Small intestine (tissue), 16 donors: ENCODE measurements at places on chromosomes 6 and 20.
A peak's percentile ranks its signal among the peaks of the same experiment; 100 is the strongest.

- DNase-seq = no peak
Observed at GRCh38 chr6:158042245-158042798, 60.7 kb downstream of the SYNJ2 start.

DNA sequence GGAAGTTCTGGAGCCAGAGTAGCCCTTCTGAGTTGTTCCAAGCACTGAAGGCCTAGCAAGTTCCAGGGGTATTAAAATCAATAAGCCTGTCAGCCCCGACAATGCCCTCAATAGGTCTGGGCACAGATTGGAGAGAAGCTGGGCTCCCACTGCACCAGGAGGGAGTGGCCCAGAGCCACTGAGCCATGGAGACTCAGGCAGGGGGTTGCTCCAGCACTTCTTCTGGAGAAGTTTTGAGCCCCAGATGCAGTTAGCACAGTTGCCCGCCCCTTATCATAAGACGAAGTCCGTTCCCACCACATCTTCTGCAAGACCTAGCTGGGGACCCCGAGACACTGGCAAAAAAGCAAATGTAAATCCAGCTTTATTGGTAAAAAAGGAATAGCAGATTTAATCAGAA lies 13.0 kb downstream of the DEFB132 start:
- DNase-seq = no peak

GRCh38 chr6:42482174-42482573 lies 30.4 kb upstream of the TRERF1 start:
- peak; percentile 21 for DNase-seq

GRCh38 chr6:410555-411395 lies 19.2 kb downstream of the IRF4 start:
- DNase-seq = no peak

GRCh38 chr6:17725083-17725482 lies 18.4 kb upstream of the NUP153 start:
- peak; percentile 45 for DNase-seq

GRCh38 chr20:48148020-48148419 lies 362.7 kb upstream of the SULF2 start:
- DNase-seq = no peak

DNA sequence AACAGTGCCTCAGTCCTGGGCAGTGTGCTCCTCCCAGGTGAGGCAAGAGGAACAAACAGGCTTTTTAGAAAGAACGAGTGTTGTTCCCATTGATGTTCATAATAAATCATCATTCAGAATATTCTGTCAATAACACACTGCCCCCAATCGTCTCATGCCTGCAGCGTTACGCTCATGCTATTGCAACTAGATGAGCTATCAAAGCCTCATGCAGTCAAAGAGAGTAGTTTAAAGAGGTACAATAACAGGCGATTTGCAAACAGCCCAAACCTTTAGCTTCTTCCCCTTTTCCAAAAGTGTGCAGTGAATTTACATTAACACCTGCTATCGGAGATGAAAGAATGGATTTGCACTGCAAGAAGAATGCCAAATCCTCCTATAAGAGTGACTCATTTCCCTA lies 1164.7 kb upstream of the MAP3K7 start:
- DNase-seq = no peak

DNA sequence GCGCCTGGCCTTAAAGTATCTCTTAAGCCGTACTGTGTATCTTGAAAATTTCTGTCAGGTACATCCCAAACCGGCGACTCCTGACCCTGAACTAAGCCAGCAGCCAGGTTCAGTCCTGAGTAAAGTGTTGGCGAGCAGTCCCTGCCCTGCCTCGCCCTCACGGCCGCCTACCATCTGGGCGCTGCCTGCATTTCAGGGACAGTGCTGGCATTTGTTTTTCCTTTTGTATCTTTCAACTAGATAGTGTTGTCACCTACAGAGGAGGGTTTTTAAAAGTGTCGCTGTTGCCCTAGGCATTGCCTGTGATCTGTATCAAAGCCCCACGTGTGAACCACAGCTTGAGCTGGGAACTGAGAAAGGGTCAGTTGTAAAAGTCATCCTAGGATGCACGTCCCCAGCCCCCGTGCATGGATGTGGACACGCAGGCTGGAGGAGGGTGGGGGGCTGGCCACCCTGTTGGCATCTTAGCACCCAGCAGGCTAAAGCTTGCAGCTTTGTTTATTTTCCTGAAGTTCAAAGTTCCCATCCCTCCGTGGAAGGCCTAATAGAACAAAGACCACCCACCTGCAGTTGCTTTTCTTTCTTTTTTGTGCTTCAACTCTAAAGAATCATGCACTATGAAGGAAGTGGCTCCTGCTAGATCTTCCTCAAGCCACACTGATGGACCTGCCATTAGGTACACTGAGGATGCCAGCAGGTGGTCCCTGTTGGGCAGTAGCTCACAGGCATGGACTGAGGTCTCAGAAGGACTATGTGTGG lies 136.8 kb downstream of the ZDHHC14 start:
- DNase-seq = no peak

DNA sequence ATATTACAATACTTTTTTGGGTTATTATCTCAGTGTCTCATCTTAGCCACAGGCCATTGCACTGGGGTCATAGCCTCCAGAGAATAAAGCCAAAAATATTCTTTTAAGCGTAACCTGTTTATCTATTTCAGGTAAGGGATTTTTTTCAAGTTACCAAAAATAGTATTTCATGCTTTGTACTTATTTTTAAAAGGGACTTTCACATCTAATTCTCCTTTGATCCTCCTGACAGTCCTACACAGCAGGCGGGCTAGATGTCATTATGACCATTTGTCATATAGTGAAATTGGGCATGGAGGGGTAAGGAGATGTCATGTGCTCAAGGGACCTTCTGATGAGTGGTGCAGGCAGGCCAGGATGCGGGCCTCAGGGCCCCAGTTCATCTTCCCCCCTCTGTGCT lies 68.9 kb downstream of the TBC1D7 start:
- no peak for DNase-seq

- peak; percentile 41 for DNase-seq
Observed at GRCh38 chr20:19583532-19584175, 174.4 kb upstream of the RIN2 start.

- no peak for DNase-seq
Observed at GRCh38 chr6:33742837-33743236, 3.9 kb downstream of the IP6K3 start.

GRCh38 chr6:134821928-134822864 lies 127.7 kb downstream of the ALDH8A1 start:
- no peak for DNase-seq

DNA sequence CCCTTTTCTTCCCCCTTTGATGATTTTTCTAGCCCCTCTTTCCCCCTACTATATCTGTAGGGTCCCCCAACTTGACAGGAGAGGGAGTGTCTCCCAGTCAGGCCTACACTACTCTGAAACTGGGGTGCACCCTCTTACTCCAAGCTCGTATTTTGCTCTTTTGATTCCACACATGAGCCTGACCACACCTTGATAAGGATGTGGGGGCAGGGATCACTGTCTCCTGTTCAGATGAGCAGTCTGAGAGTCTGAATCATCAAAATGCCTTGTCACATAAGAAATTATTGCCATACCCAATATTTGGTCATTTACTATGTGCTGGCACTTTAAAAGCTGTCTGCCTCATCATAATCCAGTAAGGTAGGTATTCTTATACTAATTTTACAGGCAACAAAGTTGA lies 15.9 kb downstream of the PNPLA1 start:
- no peak for DNase-seq

DNA sequence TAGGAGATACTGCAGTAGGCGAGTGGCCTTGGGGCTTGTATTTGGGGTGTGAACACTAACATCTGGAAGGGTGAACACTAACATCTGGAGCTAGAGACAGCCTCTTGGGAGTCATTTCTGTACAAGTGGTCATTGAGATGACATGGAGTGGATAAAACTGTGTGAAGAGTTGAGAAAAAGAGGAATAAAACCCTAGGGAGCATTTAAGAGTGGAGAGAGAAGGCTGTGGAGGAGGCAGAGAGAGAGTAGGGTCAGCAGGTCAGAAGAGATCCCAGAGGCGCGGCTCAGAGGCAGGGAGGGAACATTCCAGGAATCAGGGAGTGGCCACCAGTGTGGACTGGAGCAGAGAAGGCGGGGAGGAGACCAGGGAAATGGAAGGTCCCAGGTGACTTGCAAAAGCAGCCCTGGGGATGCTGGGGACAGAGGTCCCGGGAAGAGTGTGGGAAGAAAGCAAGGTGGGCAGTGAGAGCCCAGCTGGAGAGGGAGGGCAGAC lies 202.0 kb upstream of the RNF24 start:
- DNase-seq = peak; percentile 96

DNA sequence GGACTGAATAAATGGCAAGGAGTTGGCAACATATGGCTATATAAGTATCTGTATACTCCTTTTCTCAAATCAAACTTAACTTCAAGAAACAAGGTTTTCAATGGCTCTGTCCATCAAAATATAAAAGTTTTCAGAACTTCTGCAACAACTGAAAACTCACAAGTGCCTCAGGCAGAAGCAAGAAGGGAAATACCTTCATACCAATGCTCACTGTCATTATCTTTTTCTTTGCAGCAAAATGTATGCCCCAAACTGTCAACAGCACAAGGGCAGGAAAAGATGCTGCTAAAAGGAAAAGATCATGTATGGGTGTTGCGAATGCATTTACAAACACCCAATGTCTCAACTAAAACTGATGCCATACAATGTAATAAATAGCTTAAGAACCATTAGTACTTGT lies 45.9 kb downstream of the PTPRK start:
- DNase-seq = no peak

DNA sequence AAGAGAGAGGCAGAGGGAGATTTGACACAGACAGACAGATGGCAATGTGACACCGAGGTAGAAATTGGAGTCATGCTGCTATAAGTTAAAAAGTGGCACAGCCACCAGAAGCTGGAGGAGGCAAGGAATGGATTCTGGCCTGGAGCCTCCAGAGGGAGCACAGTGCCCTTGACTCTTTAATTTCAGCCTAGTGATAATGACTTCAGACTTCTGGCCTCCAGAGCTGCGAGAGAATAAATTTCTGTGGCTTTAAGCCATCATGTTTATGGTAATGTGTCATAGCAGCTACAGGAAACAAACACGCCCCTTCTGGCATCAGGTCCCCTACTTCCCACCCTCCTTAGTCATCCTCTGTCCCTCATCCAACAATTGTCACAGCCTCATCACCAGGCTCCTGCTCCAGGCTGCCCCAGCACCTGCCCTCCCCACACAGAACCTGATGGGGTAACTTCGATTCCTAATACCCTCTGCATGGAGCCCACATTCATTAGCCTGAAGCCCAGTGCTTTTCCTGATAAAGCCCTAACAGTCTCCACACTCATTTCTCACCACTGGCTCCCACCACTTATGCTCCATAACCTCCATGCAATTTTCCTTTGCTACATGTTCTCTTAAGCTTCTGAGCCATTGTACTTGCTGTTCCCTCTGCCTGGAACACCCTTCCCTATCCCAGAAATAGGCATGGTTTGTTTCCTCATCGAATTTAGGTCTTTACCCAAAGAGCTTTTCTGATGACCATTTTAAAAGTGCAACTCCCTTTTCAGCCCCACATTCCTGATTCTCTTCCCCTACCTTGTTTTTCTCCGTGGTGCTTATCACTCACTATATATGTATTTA lies 69.7 kb upstream of the TOX2 start:
- no peak for DNase-seq

DNA sequence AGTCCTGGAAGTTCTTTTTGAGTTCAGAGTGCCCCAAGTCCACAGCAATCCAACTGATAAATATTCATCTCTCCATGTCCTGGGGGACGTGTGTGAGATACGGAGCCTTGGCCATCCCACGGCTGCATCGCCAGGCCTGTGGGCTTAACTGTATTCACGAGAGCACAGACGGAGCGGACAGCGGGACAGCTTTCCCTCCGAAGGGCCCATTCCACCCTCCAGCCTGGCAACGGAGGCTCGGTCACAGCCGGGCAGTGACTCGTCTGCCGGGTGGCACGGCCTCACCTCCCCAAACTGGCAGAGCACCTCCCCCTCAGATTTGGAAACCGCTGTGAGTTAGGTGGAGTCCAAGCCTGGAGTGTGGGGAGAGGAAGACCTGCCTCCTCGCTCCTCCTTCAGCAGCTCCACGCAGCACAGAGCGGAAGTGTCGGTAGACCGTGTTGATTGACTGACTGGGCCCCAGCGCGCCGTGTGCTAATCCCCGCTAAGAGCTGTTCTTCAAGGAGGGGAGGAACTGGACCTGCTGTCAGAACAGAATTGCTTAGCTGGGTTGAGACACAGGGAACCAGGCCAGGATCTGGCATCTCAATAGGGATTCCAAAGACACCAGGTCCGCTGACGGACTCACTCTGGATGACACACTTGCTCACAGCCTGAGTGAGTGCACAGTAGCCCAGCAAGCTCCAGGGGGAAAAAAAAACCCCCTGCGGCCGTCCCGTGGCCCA lies 10.9 kb downstream of the FOXF2 start:
- no peak for DNase-seq

DNA sequence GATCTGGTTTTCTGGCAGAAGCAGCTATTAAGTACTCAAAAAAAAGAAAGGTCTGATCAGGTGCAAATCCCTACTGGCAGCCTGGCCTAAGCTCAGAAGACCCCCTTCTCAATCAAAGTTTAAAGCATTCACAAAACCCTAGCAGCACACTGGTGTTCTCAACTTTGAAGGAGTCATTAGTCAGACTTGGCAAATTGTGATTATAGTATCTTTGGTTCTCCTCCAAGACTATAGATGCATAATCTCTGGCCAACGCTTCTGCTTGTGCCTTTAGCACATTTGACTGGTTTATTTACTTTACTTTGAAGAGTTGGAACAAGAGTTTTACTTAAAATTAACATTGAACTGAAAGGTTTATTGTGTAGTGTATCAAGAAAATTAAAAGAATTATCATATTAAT lies 248.9 kb downstream of the PTPRK start:
- no peak for DNase-seq
